ENCODE measurements at places on chromosomes 4 and X.

DNA sequence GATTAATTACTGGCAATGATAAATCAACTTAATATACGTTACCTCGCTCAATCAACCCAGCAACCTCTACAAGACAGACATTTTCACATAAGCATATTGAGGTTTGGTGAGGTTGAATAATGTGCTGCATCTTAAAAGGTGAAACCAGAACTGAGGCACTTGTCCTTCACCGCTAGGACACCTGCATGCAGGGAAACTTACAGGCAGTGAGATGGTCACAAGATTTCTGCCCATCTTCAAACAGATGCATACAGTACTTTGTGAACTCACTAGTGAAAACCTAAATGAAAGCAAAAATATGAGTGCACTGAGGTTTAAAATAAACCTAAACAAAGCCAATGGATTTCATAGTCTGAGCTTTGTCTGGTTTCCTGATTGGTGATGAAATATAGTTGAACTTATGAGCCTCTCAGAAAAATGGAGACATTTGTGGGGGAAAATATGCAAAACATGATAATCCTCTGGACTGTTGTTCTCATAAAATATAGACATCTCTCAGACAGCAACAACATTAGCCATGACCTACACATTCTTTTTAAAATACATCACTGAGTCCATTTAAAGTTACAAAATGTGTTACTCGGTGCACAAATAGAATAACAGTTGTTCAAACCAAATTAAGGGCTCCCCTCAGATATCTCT lies 20.9 kb upstream of the PRSS12 start:
- DNase-seq: no peak

- no peak for DNase-seq
Measured at GRCh38 chrX:33721927-33722326, 410.2 kb downstream of the FAM47A start.

GRCh38 chrX:19647731-19648588 lies 132.7 kb upstream of the MAP3K15 start:
- DNase-seq: no peak

DNA sequence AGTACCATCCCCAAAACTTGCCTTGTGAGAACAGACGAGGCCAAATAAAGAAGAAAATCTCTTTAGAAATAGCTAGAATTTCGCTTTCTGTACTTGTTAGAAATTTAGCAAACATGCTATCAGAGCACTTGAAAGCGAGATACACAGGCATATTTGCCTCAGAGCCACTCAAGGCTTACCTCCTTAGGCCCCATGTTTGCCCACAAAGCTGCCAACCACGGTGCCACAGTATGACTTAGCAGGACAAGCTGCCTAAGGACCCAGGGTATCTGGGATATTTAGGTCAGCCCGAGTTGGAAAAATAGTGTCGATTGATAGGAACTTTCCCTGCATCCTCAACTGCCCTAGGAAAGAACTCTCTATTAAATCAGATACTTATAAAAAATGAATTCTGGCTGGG lies 24.2 kb downstream of the NDNF start:
- DNase-seq: no peak

DNA sequence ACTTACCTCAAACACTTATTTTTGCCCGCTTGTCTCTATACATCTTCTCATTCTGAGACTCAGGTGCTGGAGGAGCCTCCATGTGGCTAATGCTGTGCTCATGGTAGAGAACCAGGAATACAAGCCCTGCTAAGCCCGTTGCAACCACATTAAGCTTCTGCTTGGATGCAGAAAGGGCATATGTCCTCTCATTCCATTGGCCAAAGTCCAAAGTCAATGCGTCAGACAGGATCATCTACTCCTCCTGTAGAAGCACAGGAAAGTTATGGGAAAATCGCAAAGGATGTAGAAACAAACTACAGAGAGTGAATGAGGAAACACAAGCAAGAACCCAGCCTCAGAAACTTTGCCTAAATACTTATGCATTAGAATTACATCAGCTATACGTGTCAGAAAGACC lies 124.5 kb upstream of the AGA start:
- DNase-seq: no peak
